Ammon's horn (tissue), 1 donor: ENCODE measurements at places on chromosomes 11 and 22.

DNA sequence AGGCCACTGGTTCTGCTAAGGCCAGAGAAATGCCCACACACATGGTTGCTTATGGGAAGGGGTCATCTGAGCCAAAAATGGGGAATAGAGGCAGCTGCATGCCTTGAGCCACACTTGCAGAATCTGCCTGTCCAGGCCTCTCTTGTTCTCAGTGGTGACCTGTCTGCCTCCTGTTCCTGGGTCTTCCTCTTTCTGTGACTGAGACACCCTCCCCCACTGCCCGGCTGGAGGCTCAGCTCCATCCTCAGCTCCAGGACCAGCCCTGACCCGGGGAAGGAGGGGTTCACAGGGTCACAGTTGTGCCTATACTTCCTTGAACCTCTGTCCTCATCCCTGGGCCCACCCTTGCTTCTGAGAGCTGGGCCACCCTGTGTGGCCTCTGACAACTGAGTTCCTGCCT, 52.3 kb downstream of the CSF2RB start:
- DNase-seq = no peak

DNA sequence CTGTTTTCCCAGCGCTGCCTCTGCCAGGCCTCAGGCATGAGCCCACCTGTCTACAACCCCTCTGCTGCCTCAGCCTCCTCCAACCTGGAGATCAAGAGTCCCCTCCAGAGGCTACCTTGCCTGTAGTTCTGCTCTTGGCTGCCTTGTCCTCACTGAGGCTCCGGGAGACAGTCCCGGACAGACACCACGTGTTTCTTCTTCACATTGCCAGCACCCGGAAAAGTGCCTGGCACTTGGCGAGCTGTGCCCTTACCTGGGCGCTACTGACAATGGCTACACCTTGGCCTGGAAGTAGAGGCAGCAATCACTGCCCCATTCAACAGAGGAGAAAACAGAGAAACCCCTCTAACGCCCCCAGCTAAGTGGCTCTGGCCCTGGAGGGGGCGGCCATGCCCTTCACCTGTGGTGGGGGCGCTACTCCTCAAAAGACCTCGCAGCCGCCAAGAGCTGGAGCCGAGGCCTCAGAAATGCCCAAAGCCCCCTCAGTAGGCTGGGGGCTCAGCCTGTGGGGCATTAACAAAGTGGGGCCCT, 3.0 kb upstream of the NAP1L4 start:
- DNase-seq = no peak

GRCh38 chr11:91717169-91717568, 507.4 kb upstream of the FAT3 start:
- no peak for DNase-seq

GRCh38 chr22:23138584-23139435, 3.0 kb downstream of the RSPH14 start:
- DNase-seq = no peak

DNA sequence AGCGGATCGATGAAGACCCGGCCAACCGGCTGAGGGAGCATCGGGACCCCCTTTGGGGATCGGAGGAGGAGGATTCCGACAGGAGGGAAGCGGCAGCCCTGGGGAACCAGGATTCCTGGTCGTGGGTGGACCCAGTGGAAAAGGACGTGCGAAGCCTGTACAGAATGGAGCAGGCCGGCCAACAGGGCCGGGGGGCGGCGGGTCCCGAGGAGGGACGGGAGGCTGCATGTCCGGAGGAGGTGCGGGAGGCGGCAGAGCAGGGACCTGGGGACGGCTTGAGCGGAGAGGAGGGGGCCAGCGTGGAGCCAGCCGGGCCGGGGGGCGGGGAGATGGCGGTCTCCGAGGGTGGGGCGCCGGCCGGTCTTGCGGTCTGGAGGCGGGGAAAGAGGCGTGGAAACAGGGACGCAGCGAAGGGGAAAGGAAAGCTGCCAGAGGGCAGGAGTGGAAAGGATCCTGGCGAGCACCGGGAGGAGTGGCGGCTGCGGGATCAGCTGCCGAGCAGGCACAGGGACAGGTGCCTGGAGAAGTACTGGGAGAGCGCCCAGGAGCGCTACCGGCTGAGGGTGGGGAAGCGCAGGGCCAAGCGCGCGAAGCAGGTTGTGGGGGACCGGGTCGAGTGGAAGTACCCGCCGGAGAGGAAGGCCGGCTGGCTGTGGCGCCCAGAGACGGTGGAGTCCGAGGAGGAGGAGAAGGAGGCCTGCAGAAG, at the start of gene ANO5:
Gene ANO5 (plus strand): TSS at position 444 of the 706 bp plus-strand sequence. CDS start 408 bp downstream, outside the sequence.
- peak; percentile 72 for DNase-seq

DNA sequence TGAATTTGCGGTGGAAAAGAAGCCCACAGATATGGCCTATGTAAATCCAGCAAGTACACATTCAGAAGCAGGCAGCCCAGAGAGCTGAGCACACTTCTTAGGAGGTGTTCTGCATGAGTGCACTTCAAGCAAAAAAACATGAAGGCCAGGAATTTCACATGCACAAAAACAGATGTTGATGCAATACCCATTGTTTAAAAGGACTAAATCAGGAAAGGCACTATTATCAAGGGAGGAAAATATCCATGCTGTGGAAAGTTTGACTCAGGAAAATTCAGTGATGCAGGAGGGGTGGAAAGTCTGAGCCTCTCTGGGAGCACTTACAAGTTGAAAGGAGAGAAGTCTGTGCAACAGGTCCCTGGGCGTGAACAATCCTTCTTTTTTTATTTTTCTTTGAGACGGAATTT, 15.8 kb upstream of the CARS1 start:
- DNase-seq = no peak

GRCh38 chr11:96329419-96329818, 13.6 kb downstream of the MAML2 start:
- DNase-seq = no peak
